ENCODE measurements at places on chromosomes 4 and X.

GRCh38 chrX:137915466-137915865 lies 349.5 kb downstream of the ZIC3 start:
- peak; percentile 63 for DNase-seq

GRCh38 chrX:49844611-49845010 lies 15.5 kb downstream of the PAGE4 start:
- no peak for DNase-seq

DNA sequence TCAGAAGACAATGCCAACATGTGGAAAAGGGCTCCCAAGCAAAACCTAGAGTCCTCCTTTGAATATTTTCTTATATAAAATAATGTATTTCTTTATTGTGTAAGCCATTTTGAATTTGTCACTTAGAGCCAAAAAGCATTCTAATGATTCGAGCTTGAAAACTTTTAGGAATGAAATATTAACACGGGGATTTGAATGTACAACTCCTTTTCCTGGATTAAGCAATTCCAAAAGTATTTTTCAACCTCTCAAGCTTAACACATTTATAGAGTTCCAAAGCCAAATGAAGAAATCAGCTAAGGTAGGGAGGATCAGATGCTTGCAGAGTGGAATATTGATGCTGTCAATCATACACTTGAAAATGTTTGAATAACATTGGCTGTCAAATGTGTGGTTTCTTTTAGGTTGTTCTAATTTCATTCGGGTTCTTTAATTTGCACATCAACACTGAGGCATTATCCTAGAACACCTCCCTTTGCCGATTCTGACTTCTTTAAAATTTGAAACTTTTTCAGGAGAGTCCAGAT lies 67.2 kb upstream of the ETNPPL start:
- no peak for DNase-seq

DNA sequence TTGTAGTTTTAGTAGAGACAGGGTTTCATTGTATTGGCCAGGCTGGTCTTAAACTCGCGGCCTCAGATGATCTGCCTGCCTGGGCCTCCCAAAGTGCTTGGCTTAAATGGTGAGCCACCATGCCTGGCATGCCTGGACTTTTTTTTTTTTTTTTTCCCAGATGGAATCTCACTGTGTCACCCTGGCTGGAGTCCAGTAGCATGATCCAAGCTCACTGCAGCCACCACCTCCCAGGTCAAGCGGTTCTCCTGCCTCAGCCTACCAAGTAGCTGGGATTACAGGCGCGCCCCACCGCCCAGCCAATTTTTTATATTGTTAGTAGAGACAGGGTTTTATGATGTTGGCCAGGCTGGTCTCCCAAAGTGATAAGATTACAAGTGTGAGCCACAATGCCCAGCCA lies 8.4 kb downstream of the UBE2K start:
- no peak for DNase-seq

DNA sequence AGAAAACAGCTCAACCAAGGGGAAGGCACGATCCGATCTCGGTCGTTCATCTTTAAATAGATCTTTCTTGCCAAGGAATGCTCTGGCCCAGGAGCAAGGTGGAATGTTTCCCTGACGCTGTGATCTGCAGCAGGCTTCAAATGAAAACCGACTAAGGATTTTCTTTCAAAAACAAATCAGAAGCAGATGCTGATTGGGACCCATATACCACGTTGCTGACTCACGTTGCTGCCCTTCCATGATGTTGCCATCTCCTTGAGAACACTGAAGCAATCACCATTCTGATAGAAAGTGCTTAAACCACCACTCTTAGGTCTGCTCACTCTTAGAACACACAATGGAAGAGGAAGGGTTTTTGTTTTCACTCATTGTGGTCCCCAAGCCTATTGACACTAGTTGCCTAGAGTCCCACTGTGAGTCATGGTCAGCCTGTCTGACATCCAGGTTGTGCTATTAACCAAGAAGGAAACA lies 26.1 kb downstream of the LAMTOR3 start:
- DNase-seq: no peak

DNA sequence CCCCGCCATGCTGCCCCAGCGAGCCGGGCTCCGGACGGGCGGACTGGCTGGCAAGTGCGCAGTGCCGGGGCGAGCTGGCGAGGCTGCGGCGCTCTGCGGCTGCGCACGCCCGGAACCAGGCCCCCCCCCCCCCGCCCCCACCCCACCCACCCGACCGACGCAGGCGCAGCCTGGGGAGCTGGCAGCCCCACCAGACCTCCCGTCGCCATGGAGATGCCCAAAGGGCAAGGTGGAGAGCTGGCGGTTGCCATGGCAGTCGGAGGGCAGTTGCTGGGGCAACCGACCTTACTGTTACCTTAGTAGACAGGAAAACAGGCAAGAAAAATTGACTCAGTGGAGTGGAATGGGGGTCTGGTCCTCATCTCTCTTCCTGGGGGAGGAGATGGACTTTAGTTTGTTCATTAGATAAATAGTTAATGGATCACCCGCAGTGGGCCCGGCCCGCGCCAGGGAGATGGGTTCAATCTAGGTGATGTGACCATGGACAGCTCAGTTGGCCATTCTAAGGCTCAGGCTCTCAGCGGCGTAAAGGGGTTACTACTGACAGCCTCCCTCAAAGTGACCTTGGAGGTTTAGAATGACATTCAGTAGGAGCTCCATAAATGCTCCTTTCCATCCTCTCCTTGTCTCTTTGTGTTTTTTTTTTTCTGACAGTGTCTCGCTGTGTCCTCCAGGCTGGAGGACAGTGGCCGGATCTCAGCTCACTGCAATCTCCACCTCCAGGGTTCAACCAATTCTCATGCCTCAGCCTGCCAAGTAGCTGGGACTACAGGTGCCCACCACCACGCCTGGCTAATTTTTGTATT lies at the start of gene PCSK1N:
TSS of gene PCSK1N (minus strand) at position 87 of the 806 bp plus-strand sequence. CDS start at position 9, 78 bp downstream.
- peak; percentile 42 for DNase-seq

- DNase-seq: no peak
Observed at GRCh38 chr4:150970685-150971151, 44.4 kb downstream of the LRBA start.

DNA sequence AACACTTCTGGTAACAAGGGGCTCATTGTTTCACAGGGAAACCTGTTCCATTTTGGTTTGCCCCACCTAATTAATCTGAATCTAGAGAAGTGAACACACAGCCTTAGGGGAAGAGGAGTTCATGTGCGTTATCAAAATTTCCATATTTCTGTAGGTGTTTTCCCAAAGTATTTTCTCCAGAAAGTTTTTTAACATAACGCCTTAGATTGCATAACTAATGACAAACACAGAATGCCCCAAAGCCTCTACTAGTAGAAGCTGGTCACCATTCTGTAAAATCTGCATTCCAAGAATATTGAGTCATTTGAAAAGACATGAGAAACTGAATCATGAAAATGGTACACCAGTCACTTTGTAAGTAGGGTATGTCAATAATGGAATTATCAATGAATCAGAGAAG lies 41.1 kb downstream of the IL13RA2 start:
- DNase-seq: no peak

DNA sequence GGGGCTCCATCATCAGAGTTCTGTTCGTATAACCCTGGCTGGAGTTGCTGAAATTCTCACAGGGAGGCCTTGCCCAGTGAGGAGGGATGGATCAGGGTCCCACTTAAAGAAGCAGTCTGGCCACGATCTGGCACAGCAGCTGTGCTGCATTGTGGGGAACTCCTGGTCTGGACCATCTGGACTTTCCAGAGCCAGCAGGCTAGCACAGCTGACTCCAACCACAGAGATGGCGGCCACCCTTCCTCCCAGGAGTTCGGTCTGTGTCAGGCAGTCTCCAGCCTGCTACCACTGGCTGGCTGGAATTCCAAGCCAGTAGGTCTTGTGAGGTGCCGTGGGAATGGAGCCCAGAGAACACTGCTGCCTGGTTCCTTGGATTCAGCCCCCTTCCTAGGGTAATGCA lies 62.0 kb downstream of the SLAIN2 start:
- peak; percentile 5 for DNase-seq

- DNase-seq: no peak
Observed at GRCh38 chrX:3589474-3589873, 124.0 kb downstream of the PRKX start.

GRCh38 chrX:24983931-24984330 lies 31.8 kb downstream of the ARX start:
- no peak for DNase-seq

GRCh38 chrX:46739736-46740135 lies 19.2 kb downstream of the SLC9A7 start:
- DNase-seq: no peak
